ENCODE measurements at places on chromosomes 5 and 9. TPM values are rescaled to one million over a fixed set of nuclear protein-coding genes. Genes with fewer than 3 reads are reported as not detected.

DNA sequence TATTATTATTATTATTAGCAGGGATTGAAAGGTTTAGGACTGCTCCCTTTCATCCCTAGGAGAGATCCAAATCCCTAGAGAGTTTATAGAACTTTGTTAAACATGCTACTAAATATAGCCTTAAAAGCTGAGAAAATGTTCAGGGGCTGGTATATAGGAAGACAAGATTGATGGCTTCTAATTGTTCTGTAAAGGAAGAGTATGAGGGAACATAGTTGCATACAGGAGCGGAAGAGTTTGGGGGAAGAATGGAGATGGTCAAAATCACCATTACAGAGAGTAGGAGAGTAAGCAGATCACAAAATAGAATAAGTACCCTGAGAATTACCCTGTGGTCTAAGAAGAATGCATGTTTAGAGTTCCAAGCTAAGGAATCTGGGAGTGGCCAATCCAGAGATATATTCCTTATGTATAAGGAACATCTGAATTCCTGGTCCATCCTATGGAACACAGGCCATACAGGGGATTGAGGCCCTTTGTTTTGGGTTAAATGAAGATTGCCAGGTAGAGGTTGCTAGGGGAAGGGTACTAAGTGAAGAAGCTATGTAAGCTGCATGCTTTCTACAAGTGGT is 158.0 kb upstream of the APC start:
- no peak overlapping the region for H3K4me3 ChIP-seq
- no peak overlapping the region for H3K27ac ChIP-seq
- H3K36me3 ChIP-seq: no peaks in the 10 kb centered on the region
- no peaks in the 10 kb centered on the region for H3K4me1 ChIP-seq
- no peak for DNase-seq
- H3K27me3 ChIP-seq: no peaks in the 10 kb centered on the region

The ARHGEF28 gene
- total RNA-seq: not detected

- peak; percentile 66 for DNase-seq
- peaks cover 24% of the 10 kb centered on the region for H3K4me1 ChIP-seq
- H3K4me3 ChIP-seq: no peak overlapping the region
- H3K36me3 ChIP-seq: no peaks in the 10 kb centered on the region
- peak overlapping the region; percentile 25 for H3K27ac ChIP-seq
- H3K27me3 ChIP-seq: no peaks in the 10 kb centered on the region
These were observed 11.6 kb upstream of the RAB14 start for GRCh38 chr9:121213136-121213806.

The MED10 gene
- total RNA-seq: 52.7 TPM

DNA sequence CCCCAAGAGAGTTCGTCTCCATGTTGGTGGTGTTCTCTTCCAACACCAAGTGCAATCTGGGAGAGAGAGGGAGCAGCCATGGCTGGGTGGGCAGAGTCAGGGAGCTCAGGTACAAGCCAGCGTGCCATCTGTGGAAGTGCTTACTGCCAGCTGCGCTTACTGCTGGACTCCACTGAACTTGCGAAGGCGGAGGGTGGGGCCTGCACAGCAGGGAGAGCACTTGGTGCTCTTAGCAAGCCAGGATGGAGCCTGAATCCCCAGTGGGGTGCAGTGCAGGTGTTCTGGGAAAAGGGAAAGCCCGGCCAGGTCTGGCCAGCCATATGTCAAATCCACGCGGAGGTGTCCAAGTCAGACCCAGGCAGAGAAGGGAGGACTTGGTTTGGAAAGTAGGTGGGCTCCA is 142.0 kb downstream of the FANCC start:
- no peak for DNase-seq
- no peak overlapping the region for H3K27ac ChIP-seq
- H3K27me3 ChIP-seq: no peaks in the 10 kb centered on the region
- no peaks in the 10 kb centered on the region for H3K36me3 ChIP-seq
- no peak overlapping the region for H3K4me3 ChIP-seq

GRCh38 chr9:79817438-79818004 is 245.8 kb downstream of the TLE4 start:
- peaks cover 32% of the 10 kb centered on the region for H3K4me1 ChIP-seq
- peaks cover 4% of the 10 kb centered on the region for H3K36me3 ChIP-seq
- H3K27me3 ChIP-seq: no peaks in the 10 kb centered on the region
- no peak for DNase-seq
- no peak overlapping the region for H3K4me3 ChIP-seq
- no peak overlapping the region for H3K27ac ChIP-seq

- no peak for DNase-seq
- no peaks in the 10 kb centered on the region for H3K36me3 ChIP-seq
- peaks cover 12% of the 10 kb centered on the region for H3K27me3 ChIP-seq
- H3K4me3 ChIP-seq: no peak overlapping the region
- no peaks in the 10 kb centered on the region for H3K4me1 ChIP-seq
- no peak overlapping the region for H3K27ac ChIP-seq
These were observed 21.4 kb upstream of the TRMT10B start for GRCh38 chr9:37732086-37732741.

The CARD9 gene
- total RNA-seq: 0.44 TPM

DNA sequence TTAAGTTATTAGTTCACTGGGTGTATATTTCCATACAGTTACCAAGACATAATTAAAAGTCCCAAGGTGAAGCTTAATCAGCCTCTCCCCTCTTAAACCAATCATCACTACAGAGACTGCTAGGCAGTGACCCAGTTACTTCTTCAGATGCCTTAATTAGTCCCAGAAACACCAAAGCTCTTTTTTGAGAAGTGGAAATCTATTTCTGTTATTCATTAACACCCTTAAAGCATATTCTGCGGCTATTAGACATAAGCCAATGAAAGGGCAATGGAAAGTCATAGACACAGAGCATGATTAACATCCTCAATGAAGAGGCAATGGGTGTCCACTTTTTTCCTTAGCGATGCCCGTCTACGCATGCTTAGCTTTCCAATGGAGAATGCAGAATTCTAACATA is 48.3 kb upstream of the DNAH5 start:
- no peaks in the 10 kb centered on the region for H3K36me3 ChIP-seq
- DNase-seq: no peak
- no peak overlapping the region for H3K27ac ChIP-seq

The DIPK1B gene
- not detected for total RNA-seq

The UHRF2 gene
- 69.8 TPM for total RNA-seq

- peaks cover 11% of the 10 kb centered on the region for H3K27me3 ChIP-seq
- H3K4me1 ChIP-seq: no peaks in the 10 kb centered on the region
- no peak overlapping the region for H3K4me3 ChIP-seq
- H3K36me3 ChIP-seq: no peaks in the 10 kb centered on the region
These were observed 190.3 kb upstream of the FREM1 start for GRCh38 chr9:15100571-15100970.

DNA sequence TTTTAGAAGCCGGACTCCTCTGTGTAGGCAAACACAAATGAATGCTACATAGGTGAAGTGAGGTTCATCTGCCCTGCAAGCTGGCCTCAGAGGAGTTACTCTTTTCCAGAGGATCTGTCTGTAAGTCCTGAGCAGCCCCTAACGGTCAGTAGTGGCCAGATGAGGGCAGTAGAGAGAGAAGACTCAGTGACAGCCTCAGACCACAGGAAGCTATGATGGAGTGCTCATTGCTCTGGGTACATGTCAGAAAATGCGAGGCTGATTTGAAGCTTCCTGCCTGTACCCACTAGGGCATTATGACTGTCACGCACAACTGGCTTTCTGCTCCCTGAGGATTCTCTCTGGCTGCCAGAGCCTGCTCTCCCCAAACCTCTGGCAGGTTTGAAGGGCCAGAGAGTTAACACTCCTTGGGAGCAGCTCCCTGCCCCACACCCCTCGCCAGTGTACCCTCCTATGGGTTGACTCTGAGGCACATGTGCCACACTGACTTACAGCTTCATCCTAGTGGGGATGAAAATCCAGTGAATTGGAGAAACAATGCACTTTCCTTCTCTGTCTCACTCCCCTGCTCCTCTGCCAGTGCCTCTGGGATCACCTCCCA is 141.5 kb downstream of the GABRG2 start:
- H3K27ac ChIP-seq: no peak overlapping the region
- DNase-seq: no peak
- no peaks in the 10 kb centered on the region for H3K27me3 ChIP-seq
- H3K36me3 ChIP-seq: no peaks in the 10 kb centered on the region

DNA sequence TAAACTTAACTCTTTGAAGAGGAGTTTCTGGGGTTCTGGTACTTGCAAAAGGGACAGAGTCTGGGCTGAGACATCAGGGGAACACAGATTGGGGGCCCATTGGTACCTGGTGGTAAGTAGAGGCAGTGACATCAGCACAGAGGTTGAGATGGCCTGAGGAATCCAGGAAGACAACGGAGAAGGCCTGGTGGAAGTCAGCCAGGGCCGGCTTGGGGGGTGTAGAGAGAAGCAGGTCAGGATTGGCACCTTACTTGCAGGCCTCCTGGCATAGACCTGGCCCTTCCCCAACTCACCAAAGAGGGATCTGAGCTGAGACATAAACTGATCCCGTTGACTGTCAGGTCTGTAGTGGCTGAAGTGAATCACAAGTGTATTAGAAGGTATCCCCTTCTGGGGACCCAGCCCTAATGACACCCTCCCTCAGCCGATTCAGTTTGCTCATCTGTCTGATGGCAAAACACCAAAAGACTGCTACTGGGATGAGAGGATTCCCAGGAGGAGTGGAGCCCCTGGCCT is 5.5 kb downstream of the NOL6 start:
- H3K27me3 ChIP-seq: no peaks in the 10 kb centered on the region
- H3K4me1 ChIP-seq: peaks cover 18% of the 10 kb centered on the region
- no peak overlapping the region for H3K4me3 ChIP-seq
- H3K27ac ChIP-seq: no peak overlapping the region
- H3K36me3 ChIP-seq: peaks cover 50% of the 10 kb centered on the region

DNA sequence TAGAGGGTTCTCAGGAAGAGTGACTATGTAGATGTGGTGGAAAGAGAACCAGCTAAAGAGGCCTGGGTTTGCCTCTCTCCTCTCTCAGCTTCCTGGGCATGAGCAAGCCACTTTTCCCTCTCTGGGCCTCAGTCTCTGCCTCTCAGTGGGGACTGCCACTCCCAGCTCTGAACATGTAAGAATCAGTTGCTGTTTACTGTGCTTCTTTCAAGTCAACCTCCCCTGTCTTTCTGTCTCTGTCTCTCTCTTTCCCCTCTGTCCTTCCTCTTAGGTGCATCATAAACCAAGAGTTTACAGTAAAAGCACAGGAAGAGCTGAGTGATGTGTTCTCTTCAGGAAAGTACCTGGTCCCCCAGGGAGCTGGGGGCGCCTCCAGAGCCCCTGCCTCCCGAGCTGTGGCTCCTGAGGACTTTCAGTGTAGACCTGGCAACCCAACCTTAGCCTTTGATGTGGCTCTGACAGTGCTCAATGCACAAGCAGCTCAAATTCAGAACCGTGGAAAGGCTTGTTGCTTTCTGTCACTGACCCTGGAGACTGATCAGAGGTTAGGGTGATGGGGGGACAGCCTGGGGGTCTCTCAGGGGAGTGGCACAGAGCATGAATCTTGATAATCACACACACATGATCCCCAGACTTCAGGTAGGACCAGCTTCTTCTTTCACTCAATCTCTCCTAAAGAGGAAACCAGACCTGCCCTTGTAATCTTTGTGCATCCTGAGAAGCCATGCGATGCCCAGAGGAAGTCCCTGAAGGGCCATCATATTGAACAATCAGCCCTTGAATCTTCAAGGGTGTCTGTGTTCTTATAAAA is 59.4 kb upstream of the TNFSF8 start:
- no peaks in the 10 kb centered on the region for H3K27me3 ChIP-seq
- peak overlapping the region; percentile 93 for H3K27ac ChIP-seq
- DNase-seq: peak; percentile 66
- H3K4me1 ChIP-seq: peaks cover 49% of the 10 kb centered on the region
- peaks cover 2% of the 10 kb centered on the region for H3K36me3 ChIP-seq

DNA sequence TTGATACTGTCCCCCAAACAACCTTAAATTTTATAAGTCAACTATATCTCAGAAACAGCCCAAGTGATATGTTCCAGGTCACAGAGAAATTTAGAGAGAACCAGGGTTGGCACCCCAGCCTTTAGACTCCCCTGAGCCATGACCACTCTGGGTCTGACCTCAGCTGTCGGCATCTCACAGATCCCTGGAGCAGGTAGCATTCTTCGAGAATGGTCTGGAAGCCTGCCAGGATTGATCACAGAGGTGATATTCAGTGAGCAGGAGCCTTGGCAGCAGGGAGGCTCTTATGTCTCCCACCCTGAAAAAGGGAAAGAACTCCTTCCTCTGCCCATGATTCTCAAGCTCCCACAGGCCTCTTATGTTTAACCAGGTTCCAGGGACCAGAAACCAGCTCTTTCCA is 58.2 kb downstream of the PLK2 start:
- no peaks in the 10 kb centered on the region for H3K4me1 ChIP-seq
- H3K4me3 ChIP-seq: no peak overlapping the region
- no peaks in the 10 kb centered on the region for H3K36me3 ChIP-seq
- no peak overlapping the region for H3K27ac ChIP-seq
- peaks cover 2% of the 10 kb centered on the region for H3K27me3 ChIP-seq
- DNase-seq: no peak

DNA sequence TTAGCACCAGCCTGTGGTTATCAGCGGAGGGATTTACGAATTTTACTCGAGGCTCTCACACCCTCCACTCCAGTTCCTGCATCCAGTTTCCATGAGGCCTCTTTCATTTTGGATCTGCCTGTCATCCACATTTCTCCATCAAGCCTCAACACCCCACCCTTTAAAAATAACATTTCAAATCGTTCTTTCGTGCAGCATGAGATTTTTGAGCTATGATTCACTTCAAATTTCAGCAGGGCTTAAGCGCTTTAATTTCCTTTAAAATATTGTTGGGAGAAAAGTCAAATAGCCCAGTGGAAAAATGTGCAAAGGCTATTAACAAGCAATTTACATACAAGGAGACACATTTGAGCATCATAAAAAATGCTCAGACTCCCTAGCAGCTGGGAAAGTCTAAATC is 103.2 kb downstream of the MSX2 start:
- no peak for DNase-seq
- H3K27ac ChIP-seq: no peak overlapping the region
- H3K4me1 ChIP-seq: no peaks in the 10 kb centered on the region
- H3K36me3 ChIP-seq: no peaks in the 10 kb centered on the region
- H3K27me3 ChIP-seq: no peaks in the 10 kb centered on the region
- no peak overlapping the region for H3K4me3 ChIP-seq
